Fibroblast of skin of abdomen (primary cell): ENCODE measurements at places on chromosomes 1 and 21.
A peak's percentile ranks its signal among the peaks of the same experiment; 100 is the strongest.

DNA sequence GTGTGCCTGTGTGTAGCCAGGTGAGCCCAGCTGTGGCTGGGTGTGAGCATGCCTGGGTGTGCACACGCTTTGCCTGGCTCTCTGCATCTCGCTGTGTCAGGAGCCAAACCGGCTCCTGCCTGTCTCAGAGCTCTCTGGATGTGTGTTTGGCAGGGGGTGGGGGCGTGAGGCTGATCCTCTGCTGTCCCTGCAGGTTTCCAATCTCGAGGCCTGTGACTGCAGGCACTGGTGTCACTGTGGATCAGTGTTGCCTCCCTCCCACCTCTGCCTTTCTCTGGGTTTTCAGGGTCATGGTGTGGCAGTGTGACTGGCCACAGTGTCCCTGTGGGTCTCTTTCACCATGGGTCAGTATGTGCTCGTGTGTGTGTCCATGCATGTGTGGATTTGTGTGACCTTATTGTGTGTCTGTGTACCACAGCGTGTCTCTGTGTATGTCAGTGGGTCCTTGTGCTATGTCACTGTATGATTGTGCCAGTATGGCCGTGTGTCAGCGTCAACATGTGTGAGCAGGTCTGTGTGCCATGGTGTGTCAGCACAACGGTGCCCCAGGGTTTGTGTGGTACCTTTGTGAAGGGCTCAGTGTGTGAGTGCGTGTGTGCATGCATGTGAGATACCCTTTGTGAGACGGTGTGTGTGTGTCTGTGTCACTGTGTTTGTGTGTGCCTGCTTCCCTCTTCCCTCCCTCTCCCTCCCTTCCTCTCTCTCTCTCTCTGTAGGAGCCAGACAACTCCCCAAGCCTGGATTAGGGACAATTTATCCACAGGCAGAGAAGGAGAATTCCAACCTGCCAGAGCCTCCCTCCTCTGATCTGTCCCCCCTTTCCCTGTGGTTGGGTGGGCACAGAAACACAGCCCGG, 43.4 kb downstream of the AHDC1 start:
- no peak for DNase-seq

GRCh38 chr1:219185486-219186117, 11.9 kb downstream of the LYPLAL1 start:
- no peak for DNase-seq

DNA sequence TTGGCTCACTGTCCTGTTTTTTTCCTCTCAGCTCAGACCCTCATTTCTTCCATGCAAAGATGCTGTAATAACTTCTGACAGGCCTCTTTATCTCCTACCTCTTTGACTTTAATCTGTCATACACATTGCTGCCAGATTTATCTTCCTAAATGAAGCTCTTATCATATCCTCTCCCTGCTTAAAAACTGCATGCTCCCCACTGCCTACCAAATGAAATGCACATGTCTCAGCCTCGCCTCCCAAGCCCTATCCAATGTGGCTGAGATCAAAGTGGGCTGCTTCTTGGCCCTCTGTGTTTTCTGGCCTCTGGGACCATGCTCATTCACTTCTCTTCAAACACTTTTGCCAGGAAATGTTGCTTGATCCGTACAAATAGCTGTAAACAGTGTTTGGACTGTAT, 38.3 kb downstream of the IRF2BP2 start:
- DNase-seq = no peak

DNA sequence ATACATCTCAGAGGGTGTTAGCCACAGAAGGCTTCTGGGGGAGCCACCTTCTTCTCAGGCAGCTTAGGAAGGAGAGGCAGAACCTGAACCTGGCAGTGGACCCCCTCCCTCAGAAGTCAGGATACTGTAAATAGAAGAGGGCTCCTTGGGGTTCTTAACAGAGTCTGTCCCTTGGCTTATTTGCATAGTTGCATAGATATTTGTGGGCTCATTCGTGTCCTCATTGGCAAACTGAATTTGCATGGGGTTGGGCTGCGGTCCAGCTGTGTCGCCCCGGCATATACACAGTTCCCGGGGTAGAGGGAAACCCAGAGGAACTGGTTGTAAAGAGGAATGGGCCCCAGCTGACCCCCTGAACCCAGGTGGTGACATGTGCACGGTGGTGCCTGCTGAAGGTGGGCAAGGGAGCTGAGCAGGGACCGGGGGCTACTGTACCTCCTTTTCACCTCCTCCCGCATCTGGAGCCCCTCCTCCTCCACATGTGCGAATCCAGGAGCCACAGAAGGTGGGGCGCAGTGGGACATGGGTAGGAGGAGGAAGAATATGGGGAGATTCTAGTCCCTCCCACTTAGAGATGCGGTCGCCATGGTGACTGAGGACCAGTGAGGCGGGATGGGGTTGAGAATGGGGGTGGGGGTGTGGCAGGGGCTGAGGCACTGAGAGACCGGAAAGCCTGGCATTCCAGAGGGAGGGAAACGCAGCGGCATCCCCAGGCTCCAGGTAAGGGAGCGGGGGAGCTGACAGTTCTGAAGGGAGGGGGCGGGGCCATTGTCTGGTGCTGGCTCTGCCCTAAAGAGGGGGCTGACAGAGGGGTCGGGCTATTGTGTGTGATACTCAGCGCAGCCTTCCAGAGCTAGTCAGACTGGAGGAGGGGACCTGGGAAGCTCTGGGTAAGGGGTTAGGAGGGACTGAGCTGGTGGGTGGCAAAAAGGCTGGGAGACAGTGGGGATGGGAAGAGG, 3.7 kb upstream of the SEMA4A start:
- no peak for DNase-seq

DNA sequence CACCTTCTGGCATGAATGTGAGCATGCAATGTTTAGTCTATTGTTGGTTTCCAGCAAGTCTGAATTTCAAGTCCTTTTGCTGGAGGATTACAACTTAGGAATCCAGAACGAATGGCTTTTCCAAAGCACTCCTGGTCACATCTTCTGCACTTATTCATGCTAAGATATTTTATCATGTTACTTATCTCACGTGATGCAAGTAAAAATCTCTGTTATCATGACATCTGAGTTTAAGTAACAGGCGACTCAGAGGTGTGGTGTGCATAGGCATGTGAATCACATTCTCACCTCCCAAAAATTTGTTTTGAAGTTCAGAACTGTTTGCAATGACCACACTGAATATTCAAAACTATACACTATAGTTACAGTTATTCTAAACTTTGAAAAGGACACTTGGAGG, 204.8 kb upstream of the FGGY start:
- peak; percentile 43 for DNase-seq

- DNase-seq = peak; percentile 50
Observed at GRCh38 chr1:183416850-183417771, 1.1 kb downstream of the NMNAT2 start.

- no peak for DNase-seq
Observed at GRCh38 chr1:94438692-94439276, 20.6 kb downstream of the ABCD3 start.

GRCh38 chr1:41844781-41845272, 73.9 kb downstream of the HIVEP3 start:
- no peak for DNase-seq

DNA sequence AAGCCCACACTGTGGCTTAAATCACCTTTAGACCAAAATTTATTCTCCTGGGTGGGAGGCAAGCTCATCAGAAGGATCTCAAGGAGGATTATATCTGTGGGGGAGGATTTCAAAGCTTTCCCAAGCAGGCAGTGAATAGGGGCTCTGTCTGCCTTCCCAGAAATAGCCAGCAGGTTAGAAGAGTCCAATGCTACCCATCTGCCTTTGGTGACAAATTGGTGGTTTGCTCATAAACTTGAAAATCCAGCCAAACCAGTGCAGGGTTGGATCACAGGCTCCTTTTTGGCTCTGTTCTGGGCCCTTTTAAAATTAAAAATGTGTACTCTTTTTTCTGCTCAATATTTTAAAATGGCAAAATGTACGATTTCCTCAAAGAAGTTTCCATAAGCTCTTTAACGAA, 118.9 kb upstream of the ZC3H11B start:
- no peak for DNase-seq

DNA sequence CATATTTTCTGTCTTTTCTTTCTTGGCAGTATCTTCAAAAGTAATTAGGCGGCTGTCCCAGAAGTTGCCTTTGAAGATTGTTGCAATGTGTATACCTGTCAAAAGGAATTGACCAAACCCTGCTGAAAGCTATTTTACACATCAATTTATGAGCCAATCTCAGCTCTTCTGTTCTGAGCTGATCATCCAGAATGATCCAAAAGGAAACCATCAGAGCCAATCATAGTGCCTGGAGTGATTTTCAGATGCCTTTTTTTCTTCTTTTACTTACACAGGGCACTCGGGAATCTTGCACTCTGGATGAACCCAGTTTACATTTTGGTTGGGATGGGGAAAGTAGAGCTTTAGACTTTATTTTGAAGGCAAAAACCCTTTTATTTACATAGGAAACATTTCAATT, 21.8 kb upstream of the APOBEC4 start:
- DNase-seq = no peak

DNA sequence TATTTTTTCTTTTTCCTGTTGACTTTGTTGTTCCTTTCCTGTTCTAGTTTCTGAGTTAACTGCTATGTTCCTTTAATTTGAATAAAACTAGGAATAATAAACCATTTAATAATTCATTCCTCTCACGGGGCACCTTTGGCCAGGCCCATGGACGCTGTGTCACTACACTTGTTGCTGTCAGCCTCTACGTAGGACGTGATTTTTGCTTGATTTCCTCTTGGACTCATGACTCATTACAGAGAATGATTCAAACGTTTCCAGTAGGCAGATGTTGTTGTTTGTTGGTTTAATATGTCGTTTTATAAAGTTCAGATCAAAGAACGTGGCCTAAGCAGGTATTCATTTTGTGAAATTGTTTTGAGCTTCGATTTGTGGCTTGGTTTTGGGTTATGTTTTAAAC, 9.1 kb upstream of the SLC19A1 start:
- peak; percentile 44 for DNase-seq

GRCh38 chr1:26288311-26288941, 8.5 kb downstream of the SH3BGRL3 start:
- DNase-seq = no peak

DNA sequence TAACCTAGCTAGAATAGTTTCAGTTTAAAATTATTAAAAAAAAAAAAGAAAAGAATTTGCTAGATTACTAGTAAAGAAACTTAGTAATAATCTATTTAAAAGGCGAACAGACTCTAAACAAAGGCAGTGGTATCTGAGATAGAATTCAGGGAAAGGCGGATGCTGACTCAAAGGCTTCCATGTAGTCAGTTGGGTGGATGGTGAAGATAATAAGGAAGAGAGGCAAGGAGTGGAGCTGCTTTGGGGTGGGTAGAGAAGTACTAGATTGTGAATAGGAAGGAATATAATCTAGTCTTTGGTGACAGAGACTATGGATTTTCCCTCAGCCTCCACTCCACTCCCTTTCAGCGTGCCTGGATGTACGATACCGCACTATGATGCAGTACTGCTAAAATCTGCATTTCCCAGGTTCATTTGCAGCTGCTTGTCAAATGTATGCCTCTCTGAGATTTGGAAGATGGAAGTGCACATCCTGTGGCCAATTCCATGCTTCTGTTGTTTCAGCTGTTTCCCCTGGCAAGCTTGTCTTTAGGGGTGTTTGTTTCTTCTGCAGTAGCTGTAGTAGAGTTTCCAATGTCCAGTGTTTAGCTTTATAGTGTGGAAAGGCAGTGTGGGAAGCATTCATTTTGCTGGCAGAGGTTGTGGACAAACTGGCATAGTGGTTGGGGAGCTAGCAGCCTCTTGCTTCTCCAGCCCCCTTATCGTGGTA, 184.6 kb upstream of the NRIP1 start:
- DNase-seq = peak; percentile 10

- peak; percentile 88 for DNase-seq
Observed at GRCh38 chr1:154624746-154625643, 17.0 kb upstream of the ADAR start.

DNA sequence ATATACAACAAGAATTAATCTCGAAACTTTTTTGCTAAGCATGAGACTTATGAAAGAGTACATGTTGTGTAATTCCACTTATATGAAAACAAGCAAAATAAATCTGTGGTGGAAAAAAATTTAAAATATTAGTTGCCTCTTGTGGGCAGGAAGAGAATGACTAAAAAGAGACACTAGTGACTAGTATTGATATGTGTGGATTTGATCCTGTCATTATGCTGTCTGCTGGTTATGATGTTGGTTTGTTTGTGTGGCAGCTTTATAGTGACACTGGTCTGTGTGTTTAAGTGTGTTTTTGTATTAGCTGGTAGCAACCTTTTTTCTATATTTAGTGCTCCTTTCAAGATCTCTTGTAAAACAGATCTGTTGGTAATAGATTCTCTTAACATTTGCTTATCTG, 267.8 kb upstream of the NRIP1 start:
- no peak for DNase-seq

DNA sequence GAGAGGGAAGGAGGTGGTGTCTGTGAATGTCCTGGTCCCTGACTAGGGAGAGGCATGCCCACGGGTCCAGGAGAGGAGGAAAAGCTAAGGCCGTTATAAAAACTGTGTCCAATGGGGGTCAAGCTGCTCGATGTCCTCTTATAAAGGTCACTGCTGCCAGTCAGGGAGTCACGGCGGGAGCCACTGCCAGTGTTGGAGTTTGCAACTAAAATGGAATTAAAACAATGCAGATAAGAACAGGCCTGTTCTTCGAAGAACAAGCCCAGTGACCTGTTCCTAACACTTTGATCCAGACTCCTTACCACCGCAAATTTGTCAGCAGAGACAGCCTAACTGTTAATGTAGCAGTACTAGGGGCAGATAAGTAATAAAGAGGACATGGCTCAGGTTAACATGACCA, 56.1 kb upstream of the SDC3 start:
- no peak for DNase-seq

DNA sequence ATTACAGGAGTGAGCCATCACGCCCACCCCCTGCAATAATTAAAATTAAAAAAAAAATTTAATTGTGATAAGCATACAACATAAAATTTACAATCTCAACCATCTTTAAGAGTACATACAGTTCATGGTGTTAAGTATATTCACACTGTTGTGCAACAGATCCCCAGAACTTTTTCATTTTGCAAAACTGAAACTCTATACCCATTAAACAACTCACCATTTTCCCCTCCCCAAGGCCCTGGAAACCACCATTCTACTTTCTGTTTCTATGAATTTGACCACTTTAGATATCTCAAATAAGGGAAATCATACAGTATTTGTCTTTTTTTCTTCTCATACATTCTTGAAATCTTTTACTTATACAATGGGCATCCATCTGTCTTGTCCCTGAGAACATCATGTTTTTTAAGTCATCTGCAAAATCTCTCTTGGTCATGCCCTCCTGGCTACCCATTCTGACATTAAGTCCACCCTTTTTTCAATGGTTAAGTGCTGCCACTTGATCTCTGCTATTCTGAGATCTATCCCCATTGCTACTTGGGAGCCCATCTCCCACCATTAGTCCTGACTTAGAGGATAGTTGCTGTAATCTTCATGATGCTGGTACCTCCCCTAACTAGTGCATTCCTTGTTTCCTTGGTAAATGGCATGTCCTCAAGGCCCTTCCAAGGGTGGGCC, 39.4 kb upstream of the ZFYVE9 start:
- no peak for DNase-seq

- no peak for DNase-seq
Observed at GRCh38 chr1:110879758-110880606, 7.0 kb downstream of the CD53 start.

- DNase-seq = peak; percentile 87
Observed at GRCh38 chr1:119702384-119702783, 9.3 kb upstream of the PHGDH start.

GRCh38 chr1:54284781-54285529, 85.0 kb downstream of the MRPL37 start:
- DNase-seq = no peak

GRCh38 chr1:93567255-93567918, 114.2 kb downstream of the BCAR3 start:
- DNase-seq = peak; percentile 84

GRCh38 chr21:22351076-22351475, 1352.9 kb downstream of the NCAM2 start:
- DNase-seq = no peak

- DNase-seq = no peak
Observed at GRCh38 chr1:188427642-188428041, 1598.9 kb downstream of the PLA2G4A start.
